ENCODE measurements at places on chromosomes 3 and 15.
A peak's percentile ranks its signal among the peaks of the same experiment; 100 is the strongest.

- no peak for DNase-seq
These were observed 166.1 kb downstream of the GABRG3 start for GRCh38 chr15:27137127-27137526.

- DNase-seq = peak; percentile 76
These were observed 18.9 kb downstream of the CCPG1 start for GRCh38 chr15:55389264-55389607.

- DNase-seq = no peak
These were observed 1145.7 kb downstream of the EPHA3 start for GRCh38 chr3:90253131-90253530.

GRCh38 chr15:68416158-68416535 is 15.8 kb downstream of the ITGA11 start:
- DNase-seq = no peak

- DNase-seq = no peak
These were observed 3.5 kb upstream of the CHAC1 start for GRCh38 chr15:40949756-40950207.

GRCh38 chr15:80606511-80607071 is 88.5 kb upstream of the ABHD17C start:
- no peak for DNase-seq

- DNase-seq = peak; percentile 51
These were observed 93.0 kb downstream of the SNRK start for GRCh38 chr3:43379343-43379742.

DNA sequence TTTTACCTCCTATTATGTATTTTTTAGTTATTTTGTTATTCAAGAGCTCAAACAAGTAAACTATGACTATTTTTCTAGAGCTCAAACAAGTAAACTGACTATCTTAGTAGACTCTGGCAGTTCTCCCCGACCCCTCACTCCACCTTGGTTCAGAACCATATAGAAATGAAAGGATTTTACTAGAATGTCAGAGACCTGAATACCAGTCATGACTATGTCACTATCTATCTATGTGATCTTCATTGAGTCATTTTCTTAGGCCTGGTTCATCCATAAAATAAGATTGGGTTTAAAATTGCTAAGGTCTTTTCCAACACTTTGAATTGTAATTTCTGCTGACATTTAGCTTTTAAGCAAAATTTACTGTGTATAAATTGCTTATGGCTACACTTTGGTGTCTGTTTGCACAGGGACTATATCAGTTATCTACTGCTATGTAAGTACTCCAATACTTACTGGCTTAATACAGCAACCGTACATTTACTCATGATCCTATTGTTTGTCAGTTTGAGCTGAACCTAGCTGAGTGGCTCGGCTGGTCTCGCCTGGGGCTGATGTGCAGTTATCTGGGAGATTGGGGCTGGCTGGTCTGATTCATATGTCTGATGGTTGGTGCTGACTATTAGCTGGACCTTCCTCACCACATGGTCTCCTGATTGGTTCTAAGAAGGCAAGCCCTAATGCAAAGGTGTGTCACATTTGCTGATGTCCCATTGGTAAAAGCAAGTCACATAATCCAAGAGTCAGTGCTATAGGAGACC is 37.0 kb downstream of the RASA2 start:
- no peak for DNase-seq

DNA sequence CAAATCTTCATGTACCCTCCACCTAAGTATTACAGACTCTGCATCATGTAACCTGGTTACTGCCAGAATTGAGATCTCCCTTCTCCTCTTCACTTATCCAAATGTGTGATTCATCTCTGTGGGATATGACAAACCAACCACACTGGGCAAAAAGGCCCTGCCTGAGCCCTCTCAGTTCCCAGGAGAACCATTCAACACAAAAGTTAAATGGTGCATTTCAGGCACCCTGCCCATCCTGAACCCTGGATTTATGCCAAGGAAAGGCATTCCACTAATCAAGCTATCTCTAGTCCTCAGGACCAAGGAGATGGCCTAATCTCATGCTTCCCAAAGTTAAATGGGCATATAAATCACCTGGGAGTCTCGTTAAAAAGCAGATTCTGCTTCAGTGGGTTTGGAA is 108.5 kb downstream of the TNIK start:
- peak; percentile 95 for DNase-seq

GRCh38 chr15:64426845-64427465 is 33.4 kb upstream of the ZNF609 start:
- peak; percentile 53 for DNase-seq

DNA sequence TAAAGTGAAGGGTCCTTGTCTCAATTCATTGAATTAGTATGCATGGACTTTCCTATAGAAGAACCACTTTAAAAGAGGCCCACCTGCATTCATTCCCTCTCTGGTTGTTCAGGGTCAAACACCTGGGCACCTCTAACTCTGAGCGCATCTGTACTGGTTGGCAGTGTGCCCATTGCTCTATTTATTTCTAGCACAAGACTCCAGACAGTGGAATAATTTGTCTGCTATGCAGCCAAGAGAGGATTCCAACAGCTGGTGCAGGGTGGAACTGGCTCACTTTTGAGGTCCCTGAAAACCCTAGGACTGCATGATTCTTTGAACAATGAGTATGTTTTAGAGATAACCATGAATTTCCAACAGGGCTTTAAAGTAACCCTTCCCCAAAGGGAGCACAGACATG is 57.9 kb downstream of the CCDC33 start:
- DNase-seq = no peak

- no peak for DNase-seq
These were observed 143.2 kb upstream of the PRICKLE2 start for GRCh38 chr3:64368257-64369020.

- no peak for DNase-seq
These were observed 47.5 kb upstream of the SELENOK start for GRCh38 chr3:53939086-53939582.

- peak; percentile 52 for DNase-seq
These were observed 440.3 kb upstream of the DPH6 start for GRCh38 chr15:35986191-35986721.

GRCh38 chr3:100882571-100882984 is 110.6 kb downstream of the ABI3BP start:
- peak; percentile 43 for DNase-seq

DNA sequence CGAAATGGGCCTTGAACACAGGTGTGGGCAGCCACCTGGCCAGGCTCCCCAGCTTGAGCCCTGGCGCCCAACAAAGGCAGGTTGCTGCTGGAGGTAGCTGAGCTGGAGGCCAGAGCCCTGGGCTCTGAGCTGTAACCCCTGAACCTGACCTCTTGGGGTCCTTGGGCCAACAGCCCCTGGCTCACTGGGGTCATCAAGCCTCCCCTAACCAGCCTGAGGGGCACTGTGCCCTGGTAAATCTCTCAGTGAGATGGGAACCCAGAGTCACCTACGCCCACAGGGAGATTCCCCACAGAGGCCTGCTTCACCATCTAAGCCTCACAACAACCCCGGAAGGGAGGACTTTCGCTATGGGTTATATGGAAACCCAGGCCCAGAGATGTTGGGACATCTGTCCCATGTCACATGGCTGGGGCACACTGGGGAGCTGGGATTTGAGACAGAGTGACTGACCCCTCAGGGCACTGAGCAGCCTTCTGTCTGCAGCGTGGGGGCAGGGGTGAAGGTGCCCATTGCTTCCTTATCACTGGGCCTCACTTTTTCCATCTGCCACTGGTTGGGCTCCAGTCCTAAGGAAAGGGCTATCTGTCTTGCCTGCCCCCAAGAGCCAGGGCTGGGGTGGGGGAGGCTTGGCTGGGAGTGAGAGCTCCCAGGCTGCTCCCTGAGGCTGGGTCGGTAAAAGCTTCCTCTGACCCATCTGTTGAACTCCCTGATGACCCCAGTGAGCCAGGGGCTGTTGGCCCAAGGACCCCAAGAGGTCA is 59.1 kb downstream of the IQSEC1 start:
- no peak for DNase-seq

- DNase-seq = no peak
These were observed 3.3 kb upstream of the RNF13 start for GRCh38 chr3:149809699-149810098.

DNA sequence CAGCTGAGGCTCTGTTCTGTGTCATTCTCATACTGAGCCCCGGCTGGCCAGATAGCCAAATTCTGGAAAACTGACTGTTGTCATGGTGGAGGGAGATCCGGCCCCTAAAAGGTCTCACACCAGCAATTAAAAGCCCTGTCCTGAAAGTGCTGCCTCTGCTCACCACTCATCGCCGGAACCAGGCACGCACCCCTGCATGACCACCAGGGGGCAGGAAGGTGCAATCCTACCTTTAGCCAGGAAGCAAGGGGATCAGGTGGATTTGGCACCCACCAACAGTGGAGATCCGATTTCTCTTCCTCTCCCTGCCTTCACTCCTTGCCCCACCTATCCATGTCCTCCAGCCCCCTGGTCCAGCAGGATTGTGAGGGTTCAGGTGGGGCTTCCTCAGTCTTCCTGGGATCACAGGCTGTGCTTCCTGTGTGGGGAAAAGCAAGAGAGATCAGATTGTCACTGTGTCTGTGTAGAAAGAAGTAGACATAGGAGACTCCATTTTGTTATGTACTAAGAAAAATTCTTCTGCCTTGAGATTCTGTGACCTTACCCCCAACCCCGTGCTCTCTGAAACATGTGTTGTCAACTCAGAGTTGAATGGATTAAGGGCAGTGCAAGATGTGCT is 16.1 kb upstream of the CACNA2D2 start:
- peak; percentile 45 for DNase-seq

DNA sequence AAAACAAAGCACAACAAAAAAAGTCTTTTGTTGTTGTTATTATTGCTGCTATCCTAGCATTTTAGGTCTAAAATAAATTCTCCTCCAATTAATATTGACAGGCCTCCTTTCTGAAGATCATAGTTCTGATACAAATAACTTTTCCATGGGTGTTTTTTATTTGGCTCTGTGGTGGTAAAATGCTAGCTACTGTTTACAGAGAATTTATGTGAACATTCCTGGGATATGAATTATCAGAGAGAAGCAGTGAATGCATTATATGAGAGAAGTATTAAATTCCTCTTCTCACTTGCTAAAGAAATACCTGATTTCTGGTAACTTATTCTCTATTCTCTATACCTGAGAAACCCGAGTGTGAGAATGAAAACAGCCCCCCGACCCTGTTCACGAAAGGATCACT is 57.5 kb upstream of the TMCO5A start:
- no peak for DNase-seq

- no peak for DNase-seq
These were observed 428.8 kb downstream of the PYDC2 start for GRCh38 chr3:191889756-191890155.

GRCh38 chr3:169509359-169509758 is 154.2 kb downstream of the MECOM start:
- no peak for DNase-seq

GRCh38 chr3:188584162-188584529 is 430.2 kb downstream of the LPP start:
- DNase-seq = peak; percentile 90

DNA sequence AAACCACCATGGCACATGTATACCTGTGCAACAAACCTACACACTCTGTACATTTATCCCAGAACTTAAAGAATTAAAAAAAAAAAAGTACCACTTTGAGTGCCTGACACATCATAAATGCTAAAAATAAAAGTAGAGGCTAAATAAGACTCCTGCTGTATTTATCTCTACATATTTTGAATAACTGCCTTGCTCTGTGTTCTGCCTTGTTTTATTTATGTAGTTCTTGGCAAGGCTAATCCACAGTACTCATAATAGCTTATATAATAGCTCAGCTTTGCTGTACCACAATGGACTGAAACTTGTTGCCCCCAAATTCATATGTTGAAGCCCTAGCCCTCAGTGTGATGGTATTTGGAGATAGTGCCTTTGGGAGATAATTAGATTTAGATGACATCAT is 95.4 kb upstream of the ADAMTS9 start:
- no peak for DNase-seq

GRCh38 chr3:9986230-9986725 is 363 bp downstream of the EMC3 start:
- no peak for DNase-seq

All from cardiac fibroblast (primary cell).